NCI-H524 (cell line): ENCODE measurements at places on chromosomes 1 and 21.

DNA sequence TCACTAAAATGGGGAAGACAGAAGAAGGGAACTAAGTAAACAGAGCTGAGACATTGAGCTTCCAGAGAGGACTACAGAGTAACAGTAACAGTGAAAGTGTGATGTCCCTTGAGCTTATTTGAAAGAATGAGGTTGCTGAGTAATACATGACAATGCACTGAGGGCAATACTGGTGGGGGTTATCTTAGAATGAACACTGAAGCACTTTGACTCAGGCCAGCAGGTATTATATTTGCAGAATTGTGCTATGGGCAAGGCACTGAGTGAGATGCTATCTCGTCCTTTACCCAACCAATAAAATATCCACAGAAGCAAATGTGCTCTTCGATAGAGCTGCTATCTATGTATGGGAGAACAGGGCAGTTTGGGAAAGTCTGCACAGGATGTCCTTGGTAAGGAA lies 133.2 kb downstream of the DISP1 start:
- DNase-seq: no peak

DNA sequence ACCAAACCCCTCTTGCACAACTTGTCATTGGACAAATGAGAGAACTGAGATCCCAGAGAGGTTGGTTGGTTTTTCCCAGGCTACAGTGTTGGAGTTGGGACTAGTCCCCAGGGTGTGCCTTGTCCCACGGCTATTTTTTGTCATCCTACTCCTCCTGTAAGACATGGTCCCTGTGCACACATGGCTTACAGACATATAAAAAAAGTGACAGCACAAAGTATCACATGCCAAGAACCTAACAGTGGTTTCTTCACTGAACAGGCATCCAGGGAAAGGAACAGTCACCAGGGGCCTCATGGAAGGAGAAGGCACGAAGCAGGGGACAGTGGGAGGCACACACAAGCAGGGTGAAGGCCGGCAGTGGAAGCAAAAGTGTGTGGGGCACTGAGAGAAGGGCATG lies 36.5 kb downstream of the SERBP1 start:
- DNase-seq: no peak

DNA sequence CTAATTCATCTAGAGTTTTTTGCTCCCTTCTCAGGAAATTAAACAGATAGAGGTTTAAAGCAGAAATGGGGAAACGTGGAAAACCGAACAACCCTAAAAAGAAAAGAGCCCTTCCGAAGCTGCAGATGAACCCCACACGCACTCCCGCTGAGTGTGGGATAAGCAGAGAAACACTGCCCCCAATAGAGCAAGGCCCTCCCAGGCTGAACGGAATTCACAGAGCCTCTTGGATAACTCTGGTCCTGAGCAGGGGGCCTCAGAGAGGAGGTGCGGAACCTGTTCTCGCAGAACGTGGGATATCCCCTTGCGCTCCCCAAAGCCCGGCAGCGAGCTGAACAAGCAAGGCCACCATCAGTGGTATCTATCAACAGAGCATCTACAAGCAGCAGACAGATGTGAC lies 44.9 kb downstream of the SSBP3 start:
- peak; percentile 71 for DNase-seq

DNA sequence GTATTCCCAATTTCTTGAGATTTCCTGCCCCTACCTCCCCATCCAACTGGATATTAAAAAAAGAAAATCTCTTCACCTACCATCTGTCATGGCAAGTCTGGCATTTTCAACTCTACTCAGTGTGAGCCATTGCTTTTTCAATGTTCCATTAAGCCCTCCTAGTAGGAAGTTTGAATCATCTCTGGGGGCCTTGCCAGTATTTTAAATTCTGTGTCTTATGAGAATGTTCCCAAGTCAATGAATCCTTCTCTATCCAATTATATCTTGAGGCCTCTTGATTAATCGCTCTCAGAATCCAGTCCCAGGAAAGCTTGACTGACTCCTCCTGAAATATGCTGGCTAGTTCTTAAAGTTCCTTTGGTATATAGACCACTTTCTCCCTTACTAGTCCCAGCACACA lies 91.5 kb downstream of the NGF start:
- no peak for DNase-seq

DNA sequence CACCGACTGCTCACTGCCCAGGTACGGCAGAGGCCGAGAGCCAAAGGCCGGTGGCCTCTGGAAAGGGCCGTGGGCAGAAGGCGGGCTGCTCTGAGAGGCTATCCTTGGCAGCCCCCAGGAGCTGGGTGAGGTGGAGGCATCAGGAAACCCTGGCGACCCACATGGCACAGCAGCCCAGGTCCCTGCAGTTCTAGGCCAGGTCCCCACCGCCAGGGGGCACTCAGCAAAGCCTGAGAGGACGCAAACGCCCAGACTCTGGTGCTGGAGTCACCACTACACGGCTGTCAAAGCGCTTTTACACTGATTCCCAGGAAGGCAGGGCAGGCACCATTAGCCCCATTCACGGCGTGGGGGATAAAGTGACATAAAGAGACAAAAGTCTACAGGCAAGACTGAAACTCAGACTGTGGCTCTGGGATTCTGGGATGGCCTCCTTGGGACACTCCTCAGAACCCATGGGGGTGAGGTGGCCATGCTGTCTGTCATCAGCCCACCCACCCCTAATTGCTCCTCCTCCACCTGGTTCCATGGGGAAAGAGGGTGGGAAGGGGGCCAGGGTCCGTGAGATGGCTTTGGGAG lies 4.9 kb downstream of the PLEKHG5 start:
- DNase-seq: peak; percentile 87

GRCh38 chr21:18274370-18274769 lies 29.7 kb downstream of the CHODL start:
- no peak for DNase-seq

DNA sequence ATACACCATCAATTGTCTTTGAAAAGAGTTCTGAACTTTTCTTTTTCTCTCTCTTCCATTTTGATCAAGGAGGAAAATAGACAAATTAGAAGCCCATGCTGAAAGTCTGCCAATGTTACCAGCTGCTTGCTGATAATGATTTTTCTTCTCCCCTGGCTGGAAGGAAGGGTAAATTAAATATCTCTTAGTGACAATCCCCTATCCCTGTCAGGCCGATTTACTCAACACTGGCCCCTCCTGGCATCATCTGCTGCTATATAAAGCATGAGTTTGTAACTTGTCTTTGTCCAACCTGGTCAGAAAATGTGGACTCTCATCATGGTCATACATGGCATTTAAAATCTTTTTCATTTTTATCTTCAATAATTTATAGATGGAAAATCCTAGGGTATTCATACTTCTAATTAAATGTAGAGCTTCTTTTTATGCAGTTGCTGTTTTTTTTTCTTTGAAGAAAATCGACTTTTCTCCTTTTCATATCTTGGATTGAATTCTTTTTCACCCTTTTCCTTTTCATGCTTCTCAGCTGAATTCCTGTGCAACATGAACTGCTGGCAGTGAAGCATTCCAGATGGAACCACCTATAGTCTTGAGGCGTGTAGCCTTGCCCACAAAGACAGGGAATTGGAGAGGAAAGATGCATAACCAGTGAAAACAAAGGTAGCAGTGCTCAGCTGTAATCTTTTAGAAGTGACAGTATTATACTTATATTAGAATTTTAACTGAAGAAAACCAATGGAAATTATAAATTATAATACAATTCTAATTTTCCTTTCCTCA lies 214.7 kb upstream of the PTGFR start:
- no peak for DNase-seq

DNA sequence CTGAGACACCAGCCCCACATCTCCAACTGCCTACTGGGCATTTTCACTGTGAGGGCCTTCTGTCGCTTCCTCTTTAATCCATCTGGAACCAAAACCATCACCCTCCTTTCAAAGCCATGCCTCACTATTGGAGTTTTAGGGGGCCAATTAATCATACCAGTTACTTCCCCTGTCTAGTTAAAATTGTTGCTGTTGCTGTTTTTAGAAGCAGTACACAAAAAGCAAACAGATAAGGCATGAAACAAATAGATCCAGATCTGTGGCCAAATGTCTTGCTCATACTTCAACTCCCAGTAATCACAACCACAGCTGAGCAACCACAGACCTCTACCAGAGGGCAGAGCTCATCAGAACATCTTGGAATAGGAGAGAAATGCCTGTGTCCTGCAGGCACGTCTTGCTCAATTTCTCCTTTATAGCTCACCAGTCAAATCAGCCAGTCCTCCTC lies 133.8 kb upstream of the C1orf105 start:
- no peak for DNase-seq

DNA sequence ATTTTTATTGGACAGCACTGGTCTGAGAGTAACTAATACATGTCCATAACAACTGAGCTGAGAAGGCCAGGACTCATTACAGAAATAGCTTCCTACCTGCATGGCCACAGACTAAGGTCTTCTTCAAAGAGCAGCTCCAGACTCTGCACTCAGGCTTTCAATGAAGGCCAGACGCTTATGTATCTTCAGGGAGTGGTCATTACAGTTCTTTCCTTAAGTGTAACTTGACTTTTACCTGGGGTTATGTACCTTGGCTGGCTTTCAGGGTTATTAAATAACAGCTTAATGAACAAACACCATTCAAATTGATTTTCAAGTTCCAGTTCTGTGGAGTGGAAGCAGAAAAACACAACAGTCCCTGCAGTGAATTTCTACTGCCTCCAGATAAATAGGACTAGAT lies 23.8 kb upstream of the SLC22A15 start:
- no peak for DNase-seq

GRCh38 chr1:46248122-46248920 lies 758 bp downstream of the RAD54L start:
- peak; percentile 14 for DNase-seq

GRCh38 chr1:219441884-219442283 lies 171.0 kb downstream of the ZC3H11B start:
- no peak for DNase-seq

DNA sequence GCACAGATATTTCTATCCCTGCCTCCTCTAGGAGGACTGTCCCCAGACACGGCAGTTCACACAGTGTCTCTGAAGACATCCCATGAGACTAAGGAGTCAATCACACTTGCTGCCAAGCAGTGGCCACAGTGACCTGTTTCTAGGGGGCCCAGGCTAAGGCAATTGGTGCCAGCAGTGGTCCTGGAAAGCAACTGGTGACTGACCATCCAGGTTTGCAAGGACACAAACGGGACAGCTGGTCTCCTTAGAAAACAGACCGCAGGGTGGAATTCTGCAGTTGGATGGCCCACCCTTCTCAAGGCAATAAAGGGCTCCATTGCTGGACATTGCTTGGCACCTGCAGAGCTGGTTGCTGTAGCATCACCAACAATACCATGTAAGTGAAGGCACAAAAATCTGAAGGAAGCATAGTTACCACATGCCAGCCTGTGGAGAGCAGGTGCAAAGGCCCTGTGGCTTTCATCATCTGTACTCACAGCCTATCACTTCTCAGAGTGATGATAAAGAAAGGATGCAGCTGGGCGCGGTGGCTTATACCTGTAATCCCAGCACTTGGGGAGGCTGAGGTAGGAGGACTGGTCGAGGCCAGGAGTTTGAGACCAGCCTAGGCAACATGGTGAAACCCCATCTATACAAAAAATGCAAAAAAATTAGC lies 81.5 kb downstream of the STUM start:
- DNase-seq: no peak

- no peak for DNase-seq
These were observed 23.7 kb downstream of the CLIC6 start for GRCh38 chr21:34692458-34693020.

DNA sequence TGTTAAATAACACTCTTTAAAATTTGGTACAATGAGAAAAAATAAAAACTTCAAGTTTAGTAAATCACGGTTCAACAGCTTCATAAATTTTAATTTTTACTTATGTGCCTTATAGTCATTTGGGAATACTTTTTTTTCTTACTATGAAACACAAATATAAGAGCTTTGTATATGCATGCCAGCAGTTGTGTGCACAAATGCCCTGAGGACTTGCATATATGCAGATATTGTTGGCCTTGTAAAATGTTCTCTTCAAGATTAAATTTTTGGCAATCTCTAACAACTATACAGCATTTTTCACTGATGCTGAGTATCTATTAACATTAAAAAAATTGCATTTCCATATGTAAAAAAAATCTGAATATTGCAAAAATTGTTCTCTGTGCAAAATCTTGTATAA lies 458.7 kb upstream of the BRINP3 start:
- no peak for DNase-seq

- peak; percentile 86 for DNase-seq
These were observed 58.5 kb downstream of the MAP10 start for GRCh38 chr1:232863544-232864275.

DNA sequence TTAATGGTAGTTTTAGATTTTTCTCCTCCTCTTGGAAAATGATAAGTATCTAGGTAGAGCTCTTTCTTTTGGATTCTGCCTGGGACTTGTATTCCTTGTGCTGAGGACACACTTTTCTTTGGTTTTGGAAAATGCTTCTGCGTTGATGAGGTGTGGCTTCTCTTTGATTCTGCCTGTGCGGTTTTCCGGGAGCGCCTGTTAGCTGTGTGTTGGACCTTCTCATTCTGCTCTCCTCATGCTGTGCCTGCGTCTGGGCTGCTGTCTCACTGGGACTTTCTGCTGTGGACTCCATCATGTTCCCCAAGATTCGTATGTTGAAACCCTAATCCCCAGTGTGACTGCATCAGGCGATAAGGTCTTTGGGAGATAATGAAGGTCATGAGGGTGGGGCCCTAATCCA lies 21.0 kb downstream of the C1orf174 start:
- no peak for DNase-seq

GRCh38 chr1:232667094-232667777 lies 37.3 kb upstream of the SIPA1L2 start:
- DNase-seq: no peak

- no peak for DNase-seq
These were observed 328.7 kb downstream of the PTPRC start for GRCh38 chr1:198967566-198967965.

GRCh38 chr1:223421676-223422075 lies 28.5 kb downstream of the CCDC185 start:
- DNase-seq: peak; percentile 5

GRCh38 chr1:168405906-168406549 lies 125.4 kb downstream of the TBX19 start:
- DNase-seq: no peak

- DNase-seq: peak; percentile 28
These were observed at the start of gene ADORA1 for GRCh38 chr1:203127666-203128430. Gene ADORA1 (plus strand): TSS chr1:203127726. CDS start chr1:203128842, 1,116 bp downstream.

- no peak for DNase-seq
These were observed 52.3 kb downstream of the SPATA46 start for GRCh38 chr1:162324396-162324795.

- DNase-seq: no peak
These were observed 376.8 kb downstream of the SEC16B start for GRCh38 chr1:177593105-177593504.

DNA sequence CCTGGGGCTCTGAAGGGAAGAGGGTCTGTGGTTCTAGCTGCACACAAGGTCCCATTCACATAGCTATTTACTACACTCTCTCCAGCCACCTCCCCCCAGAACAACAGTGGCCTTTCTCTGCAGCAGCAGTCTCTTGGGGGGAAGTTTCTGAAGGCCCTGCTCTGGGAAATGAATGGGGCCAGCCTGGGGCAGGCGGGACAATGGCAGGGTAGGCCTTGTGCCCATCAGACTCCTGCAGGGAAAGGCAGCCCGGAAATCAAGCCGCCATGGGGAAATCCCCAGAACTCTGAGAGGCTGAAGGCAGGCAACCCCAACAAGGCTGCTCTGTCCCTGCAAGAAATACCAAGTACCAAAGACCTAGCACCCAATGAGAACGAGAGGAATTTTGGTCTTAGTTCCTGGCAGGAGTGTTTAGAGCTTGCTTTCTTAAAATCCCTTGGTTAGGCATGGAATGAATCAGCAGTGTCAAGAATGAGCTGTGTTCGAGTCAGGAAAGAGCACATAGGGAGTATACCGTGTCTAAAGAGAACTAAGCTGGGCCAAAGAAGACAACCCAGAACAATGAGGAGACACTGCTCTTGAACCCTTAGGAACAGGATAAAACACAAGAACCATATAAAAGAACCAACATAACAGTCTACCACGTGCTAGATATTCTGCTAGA lies 11.3 kb downstream of the ARHGEF11 start:
- DNase-seq: no peak
